Stimulated activated CD4-positive, alpha-beta T cell treated with anti-CD3 and anti-CD28 coated beads, Interleukin-12 subunit alpha, Interleukin-12 subunit beta, amount 100 ng/mL, for 24 hours (primary cell): ENCODE measurements at places on chromosomes 1 and 21.
A peak's percentile ranks its signal among the peaks of the same experiment; 100 is the strongest.

- DNase-seq: no peak
These were observed 290.4 kb upstream of the PLXNA2 start for GRCh38 chr1:208534599-208534897.

DNA sequence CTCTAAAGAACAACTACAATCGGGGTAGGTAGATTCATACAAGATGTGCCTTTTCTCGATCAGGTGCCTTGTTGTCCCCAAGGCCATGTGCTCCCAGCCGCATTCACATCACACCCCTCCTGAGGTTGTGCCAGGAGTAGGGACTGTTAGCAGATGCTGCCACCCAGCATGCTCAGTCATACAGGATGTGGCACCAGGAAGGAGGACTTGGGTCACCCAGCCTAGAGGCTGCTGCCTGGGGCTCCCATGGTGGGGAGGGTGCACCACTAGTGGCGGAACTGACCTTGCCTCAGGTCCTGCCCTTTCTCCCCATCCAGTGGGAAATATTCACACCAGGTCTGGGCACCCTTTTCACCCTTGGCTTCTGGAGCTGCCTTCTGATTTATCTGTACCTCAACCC, 8.3 kb downstream of the TEX35 start:
- DNase-seq: no peak

DNA sequence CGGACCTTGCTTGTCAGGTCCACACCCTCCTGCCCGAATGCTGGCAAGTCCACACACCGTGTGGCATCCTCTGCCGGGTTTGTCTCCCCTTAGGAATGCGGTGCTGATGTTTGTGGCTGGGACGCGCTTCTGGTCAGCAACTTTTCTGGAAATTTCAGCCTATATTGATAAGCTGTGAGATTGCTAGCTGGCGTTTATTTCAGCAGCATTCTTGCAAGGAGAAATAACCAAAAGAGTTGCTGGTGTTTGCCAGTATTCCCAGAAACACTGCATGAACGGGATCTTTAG, 601 bp downstream of the CEPT1 start:
- DNase-seq: no peak

DNA sequence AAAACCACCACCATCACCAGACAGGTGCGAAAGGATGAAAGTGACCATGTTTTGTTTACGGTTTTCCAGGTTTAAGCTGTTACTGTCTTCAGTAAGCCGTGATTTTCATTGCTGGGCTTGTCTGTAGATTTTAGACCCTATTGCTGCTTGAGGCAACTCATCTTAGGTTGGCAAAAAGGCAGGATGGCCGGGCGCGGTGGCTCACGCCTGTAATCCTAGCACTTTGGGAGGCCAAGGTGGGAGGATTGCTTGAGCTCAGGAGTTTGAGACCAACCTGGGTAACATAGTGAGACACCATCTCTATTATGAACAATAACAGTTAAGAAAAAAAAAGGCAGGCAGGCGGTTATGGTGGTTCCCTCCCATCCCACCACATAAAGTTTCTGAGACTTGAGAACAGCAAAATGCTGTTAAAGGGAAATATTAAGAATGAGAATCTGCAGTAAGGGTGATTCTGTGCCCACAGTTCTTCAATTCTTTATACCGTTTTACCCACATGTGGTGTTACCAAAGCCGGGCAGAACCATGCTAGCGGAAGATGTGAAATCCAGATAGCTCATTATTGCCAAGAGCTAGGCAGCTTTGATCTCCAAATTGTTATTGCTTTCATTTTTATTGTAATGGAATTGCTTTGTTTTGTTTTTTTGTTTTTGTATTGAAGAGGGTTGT, 34.5 kb upstream of the TDRD10 start:
- DNase-seq: peak; percentile 15

GRCh38 chr1:231420299-231420958, 1.7 kb downstream of the EGLN1 start:
- DNase-seq: no peak

- no peak for DNase-seq
These were observed 3.1 kb downstream of the ACADM start for GRCh38 chr1:75727571-75727970.

GRCh38 chr1:116574581-116575291, 3.9 kb upstream of the CD58 start:
- DNase-seq: peak; percentile 45

DNA sequence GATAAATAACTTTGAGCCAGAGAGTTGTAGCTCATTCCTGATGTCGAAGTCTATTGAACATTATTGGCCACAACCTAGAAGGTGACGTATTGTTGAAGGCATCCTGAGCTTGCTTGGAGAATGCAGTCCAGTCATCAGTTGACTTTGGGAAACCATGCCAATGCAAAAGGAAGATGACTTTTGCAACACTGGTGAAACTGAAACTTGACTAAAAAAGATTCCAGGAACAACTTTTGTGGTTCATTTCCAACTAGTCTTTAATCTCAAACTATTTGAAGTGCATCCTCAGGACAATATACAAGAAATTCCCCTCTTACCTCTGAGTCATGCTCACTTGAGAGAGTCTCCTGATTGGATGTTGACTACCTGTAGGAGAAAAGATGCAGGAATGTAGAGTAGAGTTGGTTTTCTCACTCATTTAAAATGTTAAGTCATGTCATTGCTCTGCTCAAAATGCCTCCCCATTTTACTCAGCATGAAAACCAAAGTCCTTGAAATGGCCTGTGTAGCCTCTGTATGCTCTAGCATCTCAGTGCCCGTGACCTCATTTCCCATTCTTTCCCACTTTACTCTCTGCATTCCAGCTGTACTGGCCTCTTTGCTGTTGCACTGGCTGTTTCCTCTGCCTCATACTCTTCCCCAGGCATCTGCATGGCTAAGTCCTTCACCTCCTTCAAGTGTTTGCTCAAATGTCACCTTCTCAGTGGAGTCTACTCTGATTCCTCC, 24.4 kb upstream of the LEPR start:
- DNase-seq: no peak

DNA sequence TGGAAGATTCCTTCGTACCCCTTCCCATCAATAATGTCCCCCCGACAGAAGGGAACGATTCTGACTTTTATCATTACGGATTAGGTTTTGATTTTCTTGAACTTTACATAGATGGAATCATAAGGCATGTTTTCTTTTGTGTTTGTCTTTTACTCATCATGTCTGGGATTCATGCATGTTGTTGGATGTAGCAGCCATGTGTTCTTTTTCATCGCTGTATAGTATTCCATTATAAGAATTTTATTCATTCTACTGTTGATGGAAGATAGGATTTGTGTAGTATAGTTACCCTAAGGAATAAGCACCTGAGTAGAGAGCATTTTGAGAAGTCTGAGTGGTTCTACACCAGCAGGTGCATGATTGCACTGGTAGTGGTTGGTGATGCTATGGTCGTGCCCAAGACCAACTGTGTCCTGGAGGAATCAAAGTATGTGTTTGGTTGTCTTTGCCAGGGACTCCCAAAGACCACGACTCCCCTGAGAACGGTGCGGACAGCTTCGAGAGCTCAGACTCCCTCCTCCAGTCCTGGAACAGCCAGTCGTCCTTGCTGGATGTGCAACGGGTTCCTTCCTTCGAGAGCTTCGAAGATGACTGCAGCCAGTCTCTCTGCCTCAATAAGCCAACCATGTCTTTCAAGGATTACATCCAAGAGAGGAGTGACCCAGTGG, 13.5 kb downstream of the ETS2 start:
- no peak for DNase-seq

- no peak for DNase-seq
These were observed 104.3 kb downstream of the GPATCH2 start for GRCh38 chr1:217526636-217527035.

DNA sequence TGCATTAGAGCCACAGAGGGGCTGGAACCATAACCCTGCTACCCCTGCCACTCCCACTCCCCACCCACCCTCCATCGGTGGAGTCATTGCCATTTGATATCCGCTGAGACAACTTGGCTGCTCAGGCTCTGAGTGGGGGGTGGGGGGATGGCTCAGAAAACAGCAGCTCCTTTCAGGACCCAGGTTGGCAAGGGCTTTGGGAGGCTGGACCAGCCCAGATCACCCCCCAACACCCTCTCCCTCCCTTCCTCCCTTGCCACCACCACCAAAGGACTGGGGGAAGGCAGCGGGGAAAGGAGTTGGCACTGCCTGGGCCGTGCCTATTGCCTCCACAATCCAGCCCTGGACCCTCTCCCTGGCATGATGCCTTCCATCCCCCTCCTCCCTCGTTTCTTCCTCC, 1.7 kb downstream of the KCNJ10 start:
- DNase-seq: no peak

- no peak for DNase-seq
These were observed 3.1 kb downstream of the PRDM2 start for GRCh38 chr1:13703128-13703513.

GRCh38 chr1:206723805-206724472, 39.2 kb downstream of the MAPKAPK2 start:
- DNase-seq: no peak

- DNase-seq: no peak
These were observed 30.7 kb upstream of the TARBP1 start for GRCh38 chr1:234509457-234510328.

DNA sequence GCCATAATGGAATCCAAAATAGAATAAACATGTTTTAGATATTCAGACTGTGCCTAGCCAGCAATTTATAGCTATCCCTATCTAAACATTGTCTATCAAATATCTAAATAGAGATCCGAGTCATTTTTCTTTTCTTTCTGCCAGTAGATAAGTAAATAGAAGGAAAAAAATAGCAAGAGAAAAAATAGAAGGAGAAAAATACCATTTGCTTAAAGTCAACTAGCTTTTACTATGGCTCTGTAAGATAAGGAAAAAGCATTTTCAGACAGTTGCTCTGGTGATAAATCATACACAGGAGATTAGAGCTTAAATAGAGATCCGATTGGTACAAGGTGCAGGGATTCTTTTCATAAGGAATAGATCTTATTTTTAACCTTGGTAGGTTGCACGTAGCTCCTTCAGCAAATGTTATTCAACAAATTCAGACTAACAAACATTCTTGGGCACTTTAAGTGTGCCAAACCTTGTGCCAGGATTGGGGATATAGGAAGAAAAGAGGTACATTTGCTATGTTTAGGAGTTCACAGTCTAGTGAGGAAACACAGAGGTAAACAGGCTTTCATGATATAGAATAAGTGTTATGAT, 70.1 kb upstream of the CCDC190 start:
- DNase-seq: no peak

- DNase-seq: no peak
These were observed 49.0 kb upstream of the DISP3 start for GRCh38 chr1:11429935-11430334.

DNA sequence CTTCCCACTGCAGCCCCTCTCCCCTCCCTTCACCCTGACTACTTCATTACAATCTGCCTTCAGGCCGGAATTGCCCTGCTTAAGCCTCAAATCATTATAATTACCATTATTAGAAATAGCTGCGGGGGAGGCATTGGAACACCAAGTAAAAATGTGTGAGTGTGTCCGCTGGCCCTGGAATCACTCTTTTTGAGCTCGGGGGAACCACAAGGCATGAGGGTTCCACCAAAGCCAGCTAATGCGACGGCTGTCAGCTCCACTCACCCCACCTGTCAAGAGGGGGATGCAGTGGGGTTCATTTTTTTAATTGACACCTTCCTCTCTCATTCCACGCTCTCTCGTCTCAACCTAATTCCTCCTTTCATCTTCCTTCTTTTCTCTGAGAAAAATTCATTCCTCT, 177.2 kb downstream of the PBX1 start:
- DNase-seq: no peak

DNA sequence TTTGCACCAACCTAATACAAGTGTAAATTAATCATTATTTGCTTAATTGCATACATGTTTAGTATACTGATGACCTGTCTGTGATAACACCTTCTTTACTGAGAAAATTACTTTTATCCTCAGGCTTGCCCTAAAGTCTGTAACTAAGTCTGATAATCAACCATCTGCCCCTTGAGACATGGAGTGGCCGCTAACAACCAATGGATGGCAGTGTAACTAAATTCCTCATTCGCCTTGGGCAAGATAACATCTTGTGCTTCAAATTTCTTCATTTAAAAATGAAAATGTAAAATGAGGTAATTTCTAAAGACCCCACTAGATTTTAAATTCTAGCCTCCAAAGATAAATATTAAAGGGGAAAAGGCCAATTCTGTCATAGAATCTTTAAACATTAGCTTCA, 85.1 kb downstream of the ENAH start:
- no peak for DNase-seq

- no peak for DNase-seq
These were observed 8.6 kb downstream of the SEMA6C start for GRCh38 chr1:151137789-151138188.

GRCh38 chr1:236848274-236848923, 53.3 kb downstream of the MTR start:
- no peak for DNase-seq

DNA sequence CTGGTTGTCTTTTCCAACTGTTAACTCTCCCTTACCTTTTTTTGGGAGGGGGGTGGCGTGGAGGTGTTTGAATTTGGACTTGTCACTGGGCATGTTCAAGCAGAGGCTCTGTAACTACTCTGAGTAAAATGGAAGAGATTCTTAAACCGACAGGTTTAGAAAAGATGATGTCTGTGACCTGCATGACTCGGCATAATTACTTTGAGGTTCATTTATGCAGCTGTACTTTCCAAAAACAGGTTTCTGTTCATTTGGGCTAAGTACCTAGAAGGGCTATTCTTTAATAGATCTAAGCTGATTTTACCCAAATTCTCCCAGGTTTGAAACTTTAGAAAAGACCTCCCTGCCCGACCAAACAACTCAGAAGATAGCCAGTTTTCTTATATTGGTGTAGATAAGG, 80.3 kb downstream of the SLC35A3 start:
- DNase-seq: no peak

DNA sequence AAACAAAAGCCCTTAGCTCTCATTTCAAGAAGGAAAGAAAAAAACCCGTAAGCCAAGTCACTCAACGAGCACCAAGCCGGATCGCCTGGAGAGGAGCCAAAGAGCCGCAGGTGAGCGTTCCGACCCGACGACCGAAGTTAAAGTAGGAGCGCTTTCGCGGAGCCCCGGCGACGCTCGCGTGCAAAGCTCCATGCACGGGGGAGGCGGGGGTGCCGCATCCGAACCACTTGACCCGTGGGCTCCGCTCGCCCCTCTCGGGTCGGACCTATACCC, 382 bp downstream of the GPBP1L1 start:
- peak; percentile 48 for DNase-seq

- DNase-seq: no peak
These were observed 132.8 kb downstream of the GLIS1 start for GRCh38 chr1:53606197-53606596.

DNA sequence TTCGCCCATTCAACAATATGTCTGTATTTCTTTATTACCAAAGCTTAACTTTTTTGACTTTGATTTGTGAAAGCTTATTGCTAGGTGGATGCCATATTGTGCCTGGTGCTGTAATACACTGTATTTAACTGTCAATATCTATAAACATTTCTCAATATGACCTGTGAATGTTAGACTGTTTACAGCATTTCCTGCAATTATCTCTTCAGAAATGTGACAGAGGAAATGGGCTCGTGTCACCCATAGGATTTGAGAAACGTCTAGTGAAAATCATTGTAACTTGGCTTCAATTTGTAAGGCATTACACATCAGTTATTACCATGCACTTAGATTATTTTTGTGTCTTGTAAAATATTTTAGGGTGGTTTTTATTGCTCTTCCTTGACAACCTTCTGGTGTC, 237.8 kb upstream of the ADGRL2 start:
- no peak for DNase-seq

- no peak for DNase-seq
These were observed 23.0 kb downstream of the TMEM63A start for GRCh38 chr1:225859151-225859550.
